ENCODE measurements at places on chromosomes 4 and X.

DNA sequence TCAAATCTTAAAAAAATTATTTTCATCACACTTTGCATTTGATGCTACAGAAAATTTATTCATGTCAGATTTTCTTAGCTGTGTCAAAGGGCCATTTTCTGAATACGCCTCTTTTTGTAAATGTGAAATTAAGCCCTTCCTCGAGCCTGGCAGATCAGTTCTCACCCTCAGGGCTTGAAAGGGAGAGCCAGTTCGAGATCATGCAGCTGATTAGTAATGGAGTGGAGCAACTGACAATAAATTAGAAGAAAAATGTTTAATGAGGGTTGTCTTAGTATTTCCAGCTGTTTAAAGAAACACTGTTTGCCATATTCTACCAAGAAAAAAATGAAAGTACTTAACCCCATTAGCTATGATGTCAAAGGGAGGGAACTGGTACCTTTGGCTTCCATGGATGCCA lies 28.7 kb downstream of the CC2D2A start:
- no peak for DNase-seq

GRCh38 chr4:14289708-14290107 lies 662.2 kb upstream of the BOD1L1 start:
- DNase-seq = no peak

GRCh38 chr4:35325908-35326453 lies 918.3 kb downstream of the ARAP2 start:
- no peak for DNase-seq

DNA sequence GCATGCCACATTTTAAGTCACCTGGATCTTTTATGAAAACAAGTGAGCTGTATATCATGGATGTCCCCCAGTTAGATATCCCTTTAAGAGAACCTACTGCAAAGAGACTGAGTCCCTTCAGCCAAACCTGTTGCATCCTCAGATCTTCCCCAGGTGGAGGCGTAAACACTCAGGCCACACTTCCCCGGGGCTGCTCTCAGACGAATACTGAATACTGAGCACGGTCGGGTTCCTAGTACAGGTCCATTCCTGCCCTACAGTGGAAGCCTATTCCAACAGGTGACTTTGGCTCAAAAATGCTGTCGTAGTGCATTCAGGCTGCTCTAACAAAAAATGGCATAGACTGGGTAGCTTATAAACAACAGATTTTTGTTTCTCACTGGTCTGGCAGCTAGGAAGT lies 320.2 kb upstream of the CLNK start:
- no peak for DNase-seq

DNA sequence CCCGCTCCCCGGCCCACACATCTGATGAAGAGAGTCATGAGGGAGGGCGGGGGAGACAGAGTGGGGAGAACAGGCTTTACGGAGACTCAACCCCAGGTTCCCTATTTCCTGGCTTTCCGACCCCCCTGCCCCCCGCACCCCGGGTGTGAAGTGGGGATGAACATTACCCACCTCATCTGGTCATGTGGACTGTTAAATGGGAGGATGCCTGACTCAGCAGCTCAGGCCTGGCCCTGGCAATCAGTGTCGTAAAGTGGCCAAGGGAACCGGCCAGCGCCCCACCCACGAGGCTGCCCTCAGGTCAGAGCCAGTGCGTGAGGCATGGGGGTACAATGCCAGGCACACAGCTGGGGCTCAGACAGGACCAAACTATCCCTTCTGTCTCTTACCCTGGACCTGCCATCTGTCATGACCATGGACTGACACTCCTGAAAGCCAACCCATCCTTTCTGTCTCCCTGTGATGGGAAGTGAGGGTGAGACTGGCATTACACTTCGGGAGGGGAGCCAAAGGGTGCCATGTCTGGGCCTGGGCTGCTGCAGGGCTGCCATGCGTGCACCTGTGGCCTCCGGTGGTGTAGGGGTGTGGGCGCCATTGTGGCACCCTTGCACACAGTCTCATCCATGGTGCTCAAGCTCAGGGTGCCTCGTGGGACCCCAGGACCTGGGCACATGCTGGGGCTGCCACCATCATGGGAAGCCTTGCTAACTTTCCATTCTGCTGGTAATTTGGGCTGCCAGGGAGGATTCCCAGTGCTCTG lies 106.1 kb upstream of the PSAPL1 start:
- no peak for DNase-seq

- DNase-seq = no peak
These were observed 143.5 kb upstream of the MAMLD1 start for GRCh38 chrX:150219374-150220185.

DNA sequence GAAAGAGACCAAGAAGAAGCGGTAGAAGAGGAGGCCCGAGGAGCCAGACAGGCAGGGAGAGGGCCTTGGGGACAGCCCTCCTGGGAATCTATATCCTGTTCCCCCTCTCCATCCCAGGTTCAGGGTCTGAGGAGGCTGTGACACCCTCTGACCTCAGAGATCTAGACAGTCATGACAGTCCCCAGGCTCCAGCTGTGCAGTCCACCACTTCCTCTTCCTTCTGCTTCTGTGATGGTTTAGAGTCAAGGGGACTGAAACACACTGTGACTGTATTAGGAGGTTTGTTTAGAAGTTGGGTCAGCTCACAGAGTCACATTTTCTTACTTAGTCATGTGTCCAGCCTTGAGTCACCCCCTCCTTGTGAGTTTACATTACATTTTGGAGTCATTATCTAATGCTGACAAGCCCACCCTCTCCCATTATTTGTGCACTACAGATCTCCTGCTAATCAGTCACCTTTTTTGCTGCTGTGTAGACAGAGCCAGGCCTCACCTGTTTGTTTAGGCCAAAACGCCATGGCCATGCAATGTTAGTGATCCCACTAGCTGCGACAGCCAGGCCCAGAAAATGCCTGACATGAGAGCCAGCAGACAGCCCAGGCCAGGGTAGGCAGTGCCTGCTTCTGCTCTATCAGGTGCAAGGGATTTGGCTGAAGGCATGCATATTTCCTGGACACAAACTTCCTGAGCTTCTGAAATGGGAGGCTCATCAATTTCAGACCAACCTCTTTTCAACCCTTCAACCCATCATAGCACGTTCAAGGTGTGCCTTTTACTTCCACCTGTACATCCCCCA lies 26.0 kb downstream of the MANBA start:
- DNase-seq = no peak

DNA sequence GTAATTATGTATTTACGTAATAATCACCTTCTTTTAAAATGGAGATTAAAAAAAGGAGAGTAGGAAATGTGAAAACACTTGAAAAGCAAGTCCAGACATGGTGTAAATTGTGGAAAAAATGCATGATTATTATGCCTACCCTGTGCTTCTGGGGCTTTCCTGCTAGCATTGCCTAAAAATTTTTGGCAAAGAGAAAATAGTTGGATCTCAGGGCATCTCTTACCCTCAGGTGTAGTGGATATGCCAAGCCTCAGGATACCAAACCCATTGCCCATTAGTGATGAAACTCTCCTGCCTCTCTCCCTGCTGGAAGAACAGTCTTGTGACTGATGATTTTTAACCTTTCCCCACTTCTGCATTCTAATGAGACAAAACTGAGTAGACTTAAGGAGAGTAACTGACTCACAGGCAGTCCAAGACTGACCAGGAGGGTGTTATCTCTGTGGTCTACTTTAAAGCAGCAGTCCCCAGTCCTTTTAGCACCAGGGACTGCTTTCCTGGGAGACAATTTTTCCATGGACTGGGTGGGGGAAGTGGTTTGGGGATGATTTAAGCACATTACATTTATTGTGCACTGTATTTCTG lies 174.6 kb downstream of the ZNF330 start:
- DNase-seq = no peak

DNA sequence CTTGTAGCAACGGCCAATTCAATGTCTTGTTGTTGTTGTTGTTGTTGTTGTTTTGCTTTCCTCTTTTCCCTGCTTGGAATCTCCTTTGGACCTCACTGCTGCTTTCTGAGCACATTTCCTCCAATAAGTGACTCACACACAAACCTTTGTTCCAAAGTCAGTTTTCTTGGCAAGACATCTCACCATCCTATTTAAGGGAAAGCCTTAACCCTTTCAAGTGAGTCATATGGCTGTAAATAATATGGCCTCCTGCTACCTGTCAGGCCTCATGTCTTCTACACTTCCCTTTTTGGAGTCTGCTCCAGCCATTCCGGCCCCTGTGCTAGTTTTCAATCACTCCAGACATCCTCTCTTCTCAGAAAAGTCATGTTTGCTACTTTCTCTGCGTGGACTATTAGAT lies 79.5 kb upstream of the MAGEB10 start:
- no peak for DNase-seq

DNA sequence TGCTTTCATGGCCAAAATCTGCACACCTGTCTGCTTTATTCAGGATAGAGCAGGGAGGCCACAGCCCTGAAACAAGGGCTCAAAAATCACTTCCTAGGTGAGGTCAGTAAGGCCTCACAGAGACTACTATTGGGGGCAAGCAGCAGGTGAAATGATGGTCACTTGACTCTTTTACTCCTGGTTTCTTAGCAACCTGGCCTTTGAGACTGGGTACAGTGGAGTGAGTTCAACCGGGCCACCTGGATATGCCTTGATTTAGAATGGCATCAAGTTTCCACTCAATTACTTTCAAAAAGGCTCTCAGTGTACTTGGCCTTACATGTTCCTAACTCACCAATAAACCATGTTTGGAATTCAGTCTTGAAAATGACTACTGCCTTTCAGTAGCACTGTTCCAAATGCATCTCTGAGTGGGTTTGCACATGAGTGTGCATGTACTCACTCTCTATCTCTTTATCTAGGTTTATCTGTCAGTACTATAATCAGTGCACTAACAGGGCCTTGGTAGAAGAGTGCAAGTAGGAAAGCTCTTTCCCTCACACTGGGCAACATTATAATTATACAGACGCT lies 388.2 kb downstream of the OPHN1 start:
- no peak for DNase-seq

DNA sequence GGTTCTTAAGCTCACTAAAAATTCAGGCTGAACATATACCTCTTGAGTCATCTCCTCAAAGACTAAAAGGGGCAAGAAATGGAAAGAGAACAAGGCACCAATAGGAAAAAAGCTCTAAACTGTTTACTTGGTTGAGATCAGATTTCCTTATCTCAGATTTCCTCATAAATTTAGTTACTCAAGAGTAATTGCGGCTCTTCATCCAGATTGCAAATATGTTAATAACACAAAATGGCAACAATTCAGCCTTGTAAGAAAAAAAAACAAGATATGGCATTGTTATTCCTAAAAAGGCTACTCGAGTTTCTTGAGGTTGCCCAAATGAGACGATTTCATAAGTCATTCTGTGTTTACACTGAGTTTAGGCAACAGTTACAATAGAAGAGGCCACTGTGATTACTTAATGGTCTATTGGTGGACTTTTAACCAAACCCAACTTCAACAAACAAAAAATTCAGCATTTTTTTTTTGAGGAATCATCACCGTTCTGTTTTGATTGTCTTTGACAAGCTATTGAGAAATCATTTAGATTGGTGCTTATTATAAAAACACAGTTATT lies 97.9 kb upstream of the PDHA1 start:
- no peak for DNase-seq

DNA sequence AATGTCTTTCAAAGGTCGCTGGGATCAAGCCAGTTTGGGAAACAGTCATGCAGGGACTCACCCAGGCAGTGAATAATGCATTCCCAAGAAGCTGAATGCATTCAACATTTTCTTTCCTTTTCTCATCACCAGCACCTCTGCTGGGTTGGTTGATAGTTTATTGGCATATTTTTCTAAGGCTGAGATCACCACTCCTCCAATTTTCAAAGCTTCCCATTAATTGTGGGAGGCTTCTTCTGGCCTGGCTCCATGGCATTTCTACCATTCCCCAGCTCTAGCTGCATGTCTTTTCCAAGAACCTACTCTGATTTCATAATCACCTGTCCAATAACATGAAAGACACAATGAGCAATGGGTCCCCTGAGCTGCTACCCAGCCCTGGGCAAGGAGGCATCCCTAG lies 35.8 kb downstream of the CHRDL1 start:
- DNase-seq = no peak

DNA sequence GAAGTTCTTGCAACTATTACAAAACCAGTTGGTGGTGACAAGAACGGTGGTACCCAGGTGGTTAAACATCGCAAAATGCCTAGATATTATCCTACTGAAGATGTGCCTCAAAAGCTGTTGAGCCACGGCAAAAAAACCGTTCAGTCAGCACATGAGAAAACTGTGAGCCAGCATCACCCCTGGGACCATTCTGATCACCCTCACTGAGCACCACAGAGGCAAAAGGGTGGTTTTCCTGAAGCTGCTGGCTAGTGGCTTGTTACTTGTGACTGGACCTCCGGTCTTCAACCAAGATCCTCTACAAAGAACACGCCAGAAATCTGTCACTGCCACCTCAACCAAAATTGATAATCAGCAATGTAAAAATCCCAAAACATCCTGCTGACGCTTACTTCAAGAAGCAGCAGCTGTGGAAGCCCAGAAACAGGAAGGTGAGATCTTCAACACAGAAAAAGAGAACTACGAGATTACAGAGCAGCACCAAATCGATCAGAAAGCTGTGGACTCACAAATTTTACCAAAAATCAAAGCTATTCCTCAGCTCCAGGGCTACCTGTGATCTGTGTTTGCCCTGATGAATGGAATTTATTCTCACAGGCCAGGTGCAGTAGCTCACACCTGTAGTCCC lies 21.4 kb upstream of the SLC10A6 start:
- DNase-seq = no peak

DNA sequence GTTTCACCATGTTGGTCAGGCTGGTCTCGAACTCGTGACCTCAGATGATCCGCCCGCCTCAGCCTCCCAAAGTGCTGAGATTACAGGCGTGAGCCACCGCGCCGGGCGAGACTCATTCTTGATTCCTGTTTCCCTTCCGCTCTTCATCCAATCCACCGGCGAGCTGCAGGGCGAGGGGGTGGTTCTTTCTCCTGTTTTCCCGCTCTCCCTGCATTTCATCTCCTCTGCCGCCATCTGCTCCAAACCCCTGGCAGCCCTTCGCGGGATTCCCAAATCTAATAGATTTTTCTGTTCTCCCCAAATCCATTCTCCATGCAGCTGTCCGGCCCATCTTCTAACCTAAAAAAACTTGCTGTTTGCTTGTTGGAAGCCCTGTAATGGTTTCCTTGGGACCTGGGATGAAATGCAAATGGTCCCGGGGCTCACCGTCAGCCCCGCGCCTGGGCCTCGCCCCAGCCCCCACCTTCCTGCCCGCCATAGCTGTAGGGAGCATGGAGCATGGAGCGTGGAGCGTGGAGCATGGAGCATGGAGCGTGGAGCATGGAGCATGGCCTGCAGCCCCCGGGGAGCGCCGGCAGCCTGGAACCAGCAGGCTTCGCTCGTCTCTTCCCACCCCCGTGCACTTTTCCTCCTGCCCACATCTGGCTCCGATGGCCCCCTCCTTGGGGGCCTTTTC lies 1.1 kb downstream of the ZFP42 start:
- peak; percentile 41 for DNase-seq

GRCh38 chrX:112662559-112663427 lies 16.9 kb downstream of the LHFPL1 start:
- no peak for DNase-seq

DNA sequence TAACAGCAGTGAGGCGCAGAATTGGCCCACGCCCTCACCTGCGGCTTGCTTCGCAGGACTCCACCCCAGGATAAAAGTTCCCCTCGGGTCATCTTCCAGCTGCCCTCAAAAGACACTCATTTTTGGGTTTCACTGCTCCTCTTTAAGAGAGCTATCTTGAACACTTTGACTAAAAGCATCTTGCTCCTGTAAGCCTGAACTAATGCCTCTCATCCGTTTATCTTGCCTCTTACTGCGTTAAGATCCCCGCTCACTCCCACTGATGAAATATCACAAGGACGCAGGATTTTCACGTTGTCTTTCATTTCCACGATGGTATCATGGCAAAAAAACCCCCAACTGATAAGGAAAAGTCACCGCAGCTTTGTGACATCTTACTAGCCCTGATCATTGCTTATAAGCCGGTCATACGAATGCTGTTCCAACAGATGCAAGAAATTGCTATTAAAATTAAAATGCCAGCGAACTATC lies 591 bp upstream of the ACSL4 start:
- no peak for DNase-seq
